ENCODE measurements at places on chromosomes 12 and 14. TPM values are rescaled to one million over a fixed set of nuclear protein-coding genes. Genes with fewer than 3 reads are reported as not detected.

Gene GPX2
- polyA plus RNA-seq: 47.0 TPM

Gene CEBPE
- not detected for polyA plus RNA-seq

Gene GMFB
- polyA plus RNA-seq: 21.6 TPM

DNA sequence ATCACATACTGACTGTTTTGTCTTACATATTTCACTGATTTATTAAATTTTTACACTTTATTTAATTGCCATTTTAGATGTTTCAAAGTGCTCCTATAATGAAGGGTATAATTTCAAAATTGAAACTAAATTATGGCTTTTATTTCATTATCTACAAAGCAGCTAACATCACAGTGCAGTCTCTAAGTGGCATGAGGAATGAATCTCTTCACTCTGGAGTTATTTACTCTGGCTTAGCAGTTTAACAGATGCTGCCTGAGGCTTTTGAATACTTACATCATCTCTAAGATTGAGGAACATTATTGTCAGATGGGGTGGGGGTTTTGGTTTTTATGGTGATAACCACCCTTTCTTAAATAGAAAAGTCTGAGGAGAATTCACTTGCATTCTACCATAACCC lies 386.4 kb downstream of the TRHDE start:
- no peak for DNase-seq

DNA sequence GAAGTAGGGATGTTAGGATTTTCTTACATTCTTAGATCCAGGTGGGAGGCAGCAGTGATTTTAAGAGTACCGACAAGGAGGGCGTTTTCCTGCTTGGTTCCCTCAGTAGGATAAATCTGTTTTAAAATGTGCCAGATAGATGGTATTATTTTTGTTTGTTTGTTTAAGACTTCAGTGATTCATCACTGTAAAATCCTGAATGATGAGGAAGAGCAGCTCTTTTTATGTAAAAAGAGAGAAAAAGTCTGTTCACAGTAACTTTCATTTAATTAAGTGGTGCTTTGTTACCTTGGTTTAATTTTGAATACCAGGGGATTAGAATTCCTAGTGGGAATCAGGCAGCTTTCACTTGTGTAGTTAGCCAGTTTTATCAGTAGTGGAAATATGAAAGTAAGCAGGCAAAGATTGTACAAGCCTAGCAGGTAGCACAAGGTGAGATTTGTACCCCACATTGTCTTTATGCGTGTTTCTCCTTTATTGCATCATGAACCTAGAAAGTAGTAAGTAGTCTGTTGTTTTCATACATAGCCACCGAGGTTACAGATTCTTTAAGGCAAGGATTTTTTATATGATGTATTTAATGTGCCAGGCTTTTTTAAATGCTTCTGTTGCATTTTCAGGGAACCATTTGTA lies 349.6 kb downstream of the CCDC91 start:
- no peak for DNase-seq

DNA sequence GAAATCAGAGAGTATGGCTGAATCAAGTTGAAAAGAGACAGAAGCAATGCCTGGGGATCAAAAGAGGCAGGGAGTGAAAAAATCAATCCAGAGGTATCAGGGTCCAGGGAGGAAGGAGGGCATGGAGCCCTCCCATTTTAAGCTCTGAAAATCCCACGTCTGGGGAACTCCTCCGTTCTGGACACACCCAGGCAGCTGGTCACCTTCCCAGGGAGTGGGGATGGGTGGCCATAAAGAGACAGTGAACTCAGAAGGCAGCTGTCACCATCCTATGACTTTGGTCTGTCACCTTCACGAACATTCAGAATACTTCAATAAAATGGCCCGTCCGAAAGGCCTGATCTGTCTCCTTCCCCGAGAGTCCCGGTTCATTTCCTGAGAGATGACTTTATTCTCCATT lies 71.6 kb downstream of the MAP1LC3B2 start:
- no peak for DNase-seq

DNA sequence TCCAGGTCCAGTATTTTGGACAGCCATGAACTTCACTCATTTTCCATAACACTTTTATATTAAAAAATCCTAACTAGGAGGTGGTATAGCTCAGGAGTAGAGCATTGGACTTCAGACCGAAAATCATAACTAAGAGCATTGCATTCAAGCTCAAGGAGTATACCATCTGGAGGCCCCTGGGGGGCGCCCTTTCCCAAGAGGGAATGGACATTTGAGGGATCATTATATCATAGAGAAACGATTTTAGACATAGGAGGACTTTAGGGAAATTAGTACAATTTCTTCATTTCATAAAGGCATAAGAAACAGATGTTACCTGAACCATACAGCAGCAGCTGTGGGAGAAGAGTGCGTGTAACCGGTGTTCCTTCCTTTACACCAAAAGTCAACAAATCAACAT lies 5.2 kb upstream of the ATG14 start:
- DNase-seq: no peak

DNA sequence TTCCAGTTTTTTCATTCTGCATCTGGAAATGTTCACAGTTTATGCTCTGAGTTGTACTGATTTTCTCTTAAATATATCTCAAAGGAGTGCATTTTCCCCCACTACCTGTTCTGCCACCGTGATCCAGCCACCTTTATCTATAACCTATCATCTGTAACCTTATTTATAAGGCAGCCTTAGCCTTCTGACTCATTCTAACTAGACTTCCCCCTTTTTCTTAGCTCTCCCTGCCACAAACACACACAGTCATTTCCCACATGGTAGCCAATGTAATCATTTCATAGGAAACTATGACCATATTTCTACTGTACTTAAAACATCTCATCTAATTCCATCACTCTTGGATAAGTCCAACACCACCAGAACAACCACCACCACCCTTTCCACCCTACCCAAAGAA lies 10.8 kb upstream of the GYS2 start:
- no peak for DNase-seq

DNA sequence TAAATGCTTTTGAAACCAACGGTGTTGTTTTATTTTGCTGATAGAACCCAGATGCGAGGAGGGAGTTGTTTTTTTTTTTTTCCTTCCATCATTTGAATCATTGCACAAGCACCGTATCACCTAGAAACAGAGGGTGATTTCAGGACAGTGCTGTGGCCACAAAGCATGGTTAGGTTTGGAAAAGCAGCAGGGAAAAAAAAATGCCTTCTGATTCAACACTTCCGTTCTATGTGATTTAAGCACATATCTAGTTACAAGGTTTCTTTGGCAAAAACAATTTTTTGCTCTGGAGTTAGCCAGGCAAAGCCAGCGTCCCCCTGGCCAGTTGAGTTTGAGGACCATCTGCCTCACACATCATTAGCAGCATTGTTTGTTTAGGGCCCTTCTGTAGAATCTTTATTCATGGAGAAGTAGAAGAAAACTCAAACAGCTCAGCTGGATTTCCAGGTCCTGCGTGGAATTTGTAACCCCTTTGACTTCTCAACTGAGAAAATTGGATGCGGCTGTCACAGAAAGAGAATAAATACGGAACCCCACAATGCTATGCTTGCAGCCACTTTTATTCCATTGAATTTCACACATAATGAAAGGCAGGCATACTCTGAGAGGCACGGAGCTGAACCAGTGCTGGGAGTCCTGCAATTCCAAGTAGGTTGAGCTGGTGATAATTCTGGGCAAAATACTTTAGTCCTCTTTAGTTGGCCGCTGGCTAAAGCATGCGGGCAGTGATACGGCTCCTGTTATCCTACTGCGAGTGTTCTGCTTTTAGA lies 17.0 kb upstream of the WNT5B start:
- DNase-seq: no peak

- no peak for DNase-seq
Measured at GRCh38 chr12:2111826-2112225, 59.0 kb downstream of the CACNA1C start.

DNA sequence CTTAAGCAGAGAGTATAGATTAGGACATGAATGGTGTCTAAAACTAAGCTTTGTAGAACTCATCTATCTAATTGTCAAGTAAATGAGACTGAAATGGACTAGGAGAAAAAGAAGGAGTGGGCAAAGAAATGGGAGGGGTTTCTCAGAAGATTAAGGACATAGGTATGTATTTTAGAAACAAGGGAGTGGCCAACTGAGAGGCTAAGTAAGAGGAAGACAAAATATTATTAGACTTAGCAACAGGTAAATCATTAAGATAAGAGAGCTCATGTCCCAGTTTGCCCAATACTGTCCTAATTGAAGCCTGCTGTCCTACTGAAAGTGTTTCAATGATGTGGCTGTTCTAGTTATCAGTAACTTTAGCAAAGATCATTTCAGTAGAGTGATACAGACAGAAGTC lies 171.4 kb downstream of the KITLG start:
- no peak for DNase-seq

DNA sequence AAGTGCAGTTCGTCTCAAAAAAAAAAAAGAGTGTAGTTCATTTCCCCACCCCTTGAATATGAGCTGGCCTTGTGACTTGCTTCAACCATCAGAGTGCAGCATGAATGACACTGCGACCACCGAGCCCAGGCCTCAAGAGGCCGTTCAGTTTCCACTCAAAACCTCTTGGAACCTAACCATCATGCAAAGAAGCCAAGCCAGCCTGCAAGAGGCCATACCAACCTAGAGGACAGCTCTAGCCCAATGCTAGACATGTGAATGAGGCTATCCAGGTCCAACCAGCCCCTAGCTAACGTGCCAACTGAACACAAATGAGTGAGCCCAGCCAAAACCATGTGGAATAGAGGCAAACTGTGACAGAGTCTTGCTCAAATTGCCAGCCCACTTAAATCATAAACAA lies 29.7 kb downstream of the R3HDM2 start:
- DNase-seq: no peak

- DNase-seq: no peak
Measured at GRCh38 chr14:66365388-66365787, 120.8 kb upstream of the CCDC196 start.

DNA sequence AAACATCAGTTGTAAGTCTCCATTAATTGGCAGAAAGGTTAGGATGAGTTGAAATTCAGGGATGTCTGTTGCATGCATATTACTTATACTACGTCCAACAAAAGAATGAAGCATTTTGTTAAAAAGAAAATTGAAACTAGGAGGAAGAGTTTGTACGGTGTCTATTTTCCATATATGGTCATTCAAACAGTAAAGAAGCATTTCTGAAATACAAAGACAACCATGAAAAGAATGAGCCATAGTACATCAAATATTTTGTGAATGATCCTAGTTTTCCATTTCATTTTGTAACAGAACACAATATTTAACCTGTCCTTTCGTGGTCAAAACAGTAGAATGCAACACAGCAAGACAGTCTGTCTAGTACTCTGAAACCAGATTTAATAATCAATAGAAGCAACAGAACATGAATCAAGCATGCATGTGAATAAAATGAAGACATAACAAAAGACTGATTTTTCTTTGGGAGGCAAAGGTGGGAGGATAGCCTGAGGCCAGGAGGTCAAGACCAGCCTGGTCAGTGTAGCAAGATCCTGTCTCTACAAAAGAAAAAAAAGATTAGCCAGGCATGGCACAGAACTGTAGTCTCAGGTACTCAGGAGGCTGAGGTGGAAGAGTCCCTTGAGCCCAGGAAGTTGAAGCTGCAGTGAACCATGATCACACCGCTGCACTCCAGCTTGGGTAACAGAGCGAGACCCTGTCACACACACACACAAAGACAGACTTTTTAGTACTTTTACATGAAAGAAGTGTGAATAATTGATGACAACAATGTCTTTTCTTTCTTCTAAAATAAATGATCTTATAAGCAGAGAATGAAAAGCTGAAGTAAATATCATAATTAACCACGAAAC lies 156.0 kb downstream of the LRIG3 start:
- DNase-seq: no peak

- DNase-seq: no peak
Measured at GRCh38 chr12:29334937-29335336, 46.0 kb downstream of the ERGIC2 start.

DNA sequence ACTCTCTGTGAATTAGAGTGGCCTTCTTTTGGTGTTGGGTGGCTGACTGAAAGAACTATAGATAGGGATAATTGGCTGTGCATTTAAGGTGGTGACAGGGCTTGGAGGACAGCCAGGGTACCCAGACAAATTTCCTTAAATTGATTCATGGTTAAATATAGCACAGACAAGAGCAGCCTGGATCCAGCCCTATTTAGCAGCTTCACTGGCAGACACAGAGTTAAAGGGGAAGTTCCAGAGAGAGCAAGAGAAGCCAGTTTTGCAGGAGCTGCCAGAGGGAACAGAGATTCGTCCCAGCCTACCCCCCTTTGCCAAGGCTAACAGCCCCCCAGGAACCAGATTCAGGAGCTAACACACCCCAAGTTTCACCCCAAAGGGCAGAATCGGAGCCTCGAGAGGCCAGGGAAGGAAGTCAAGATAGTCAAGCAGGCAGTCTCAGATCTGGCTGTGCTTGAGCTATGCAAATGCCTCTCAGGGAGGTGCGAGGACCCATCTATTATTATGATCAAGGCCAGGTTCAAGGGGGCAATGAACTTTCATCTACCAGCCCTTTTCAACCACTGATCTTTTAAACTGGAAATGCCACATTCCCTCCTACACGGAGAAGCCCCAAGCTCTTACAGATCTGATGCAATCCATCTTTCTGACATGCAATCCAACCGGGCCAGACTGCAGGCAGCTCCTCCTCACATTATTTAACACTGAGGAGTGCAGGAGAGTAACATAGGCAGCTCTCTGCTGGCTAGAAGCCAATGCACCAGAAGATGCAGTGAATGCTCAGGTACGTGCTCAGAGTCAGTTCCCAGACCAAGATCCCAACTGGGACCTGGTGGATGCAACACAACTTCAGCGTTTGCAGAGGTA lies 58.2 kb downstream of the DHRS2 start:
- DNase-seq: no peak

DNA sequence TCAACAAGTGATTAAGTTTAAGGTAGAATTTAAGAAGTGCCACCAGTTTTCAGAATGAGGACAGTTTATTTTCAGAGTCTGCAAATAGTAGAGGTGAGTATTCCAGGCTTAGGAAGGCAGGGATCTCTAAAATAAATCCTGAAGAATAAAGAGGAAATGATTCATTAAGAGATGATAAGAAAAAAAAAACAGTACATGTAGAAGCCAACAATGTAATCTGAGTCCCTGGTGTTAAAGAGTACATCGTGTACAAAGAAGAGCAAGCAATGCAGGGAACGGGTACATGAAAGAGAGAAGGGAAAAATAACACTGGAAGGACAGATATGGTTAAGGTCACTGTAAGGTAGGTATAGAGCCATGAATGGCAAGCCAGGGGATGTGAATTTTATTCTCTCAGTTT lies 95.2 kb upstream of the FOXG1 start:
- no peak for DNase-seq

Data from keratinocyte (primary cell).